B cell (primary cell): ENCODE measurements at places on chromosomes 16 and 17. TPM values are rescaled to one million over a fixed set of nuclear protein-coding genes. Genes with fewer than 3 reads are reported as not detected.
A peak's percentile ranks its signal among the peaks of the same experiment; 100 is the strongest.

DNA sequence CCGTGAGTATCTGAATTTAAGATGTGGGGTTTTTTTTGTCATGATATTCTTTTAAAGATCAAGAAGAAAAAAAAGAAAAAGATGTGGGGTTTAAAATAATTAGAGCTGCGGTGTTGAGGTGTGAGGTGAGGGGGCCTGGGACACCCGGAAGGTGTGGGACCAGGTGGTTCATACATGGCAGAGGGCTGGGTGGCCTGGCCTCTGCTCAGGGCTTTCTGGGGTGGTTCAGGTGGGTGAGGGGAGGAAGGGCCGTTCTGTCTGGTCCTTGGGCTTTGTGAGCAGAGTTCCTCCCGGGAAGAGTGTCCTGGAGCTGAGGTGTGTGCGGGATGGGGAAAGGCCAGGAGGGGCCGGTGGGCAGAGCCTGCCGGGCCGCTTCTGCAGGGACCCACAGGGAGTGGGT lies 5.0 kb downstream of the PRSS27 start:
- no peaks in the 10 kb centered on the region for H3K36me3 ChIP-seq
- H3K27ac ChIP-seq: no peak overlapping the region

DNA sequence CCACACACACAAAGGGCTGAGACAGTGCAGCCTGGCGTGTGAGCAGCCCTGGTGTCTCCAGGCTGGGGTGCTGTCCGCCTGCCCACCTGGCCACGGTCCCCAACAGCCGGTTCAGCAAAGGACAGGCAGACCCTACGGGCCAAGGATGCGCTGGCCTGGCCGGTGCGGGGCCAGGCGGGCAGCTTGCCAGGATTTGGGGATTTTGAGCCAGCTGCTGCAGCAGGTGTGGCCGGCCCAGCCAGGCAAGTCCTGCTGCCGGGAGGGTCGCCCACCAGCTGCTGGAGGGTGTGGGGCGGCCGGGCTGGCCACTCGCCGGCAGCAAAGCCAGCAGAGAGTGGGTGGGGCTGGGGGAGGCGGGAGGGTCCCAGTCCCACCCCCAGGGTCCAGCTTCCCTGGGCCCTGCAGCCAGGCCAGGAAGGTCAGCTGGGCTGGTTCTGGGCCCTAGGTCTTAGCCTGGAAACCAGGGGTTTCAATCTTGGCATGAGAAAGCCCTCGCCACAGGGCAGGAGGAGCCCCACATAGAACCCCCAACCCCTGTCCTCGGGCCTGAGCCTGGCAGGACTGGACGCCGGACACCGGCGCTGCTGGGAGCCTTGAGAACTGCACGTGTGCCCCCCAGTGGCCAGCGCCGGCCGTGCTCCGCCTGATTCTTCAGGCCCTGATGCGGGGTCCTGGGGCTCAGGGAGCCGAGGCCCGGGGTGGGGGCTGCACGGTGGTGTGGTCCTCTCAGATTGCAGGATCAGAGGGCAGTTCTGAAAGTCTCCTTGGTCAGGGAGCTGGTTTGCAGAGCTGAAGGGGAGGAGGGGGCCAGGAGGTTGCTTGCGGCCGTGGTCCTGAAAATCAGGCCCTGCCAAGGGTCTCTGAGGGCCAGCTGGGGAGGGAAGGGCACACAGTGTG lies 17.6 kb upstream of the SSTR5 start:
- H3K27ac ChIP-seq: no peak overlapping the region
- no peaks in the 10 kb centered on the region for H3K27me3 ChIP-seq
- no peak for DNase-seq

Gene RFWD3
- 63.3 and 65.0 TPM in 2 replicates for total RNA-seq

Gene KIF2B
- total RNA-seq: not detected in 2 replicates

- H3K4me3 ChIP-seq: no peak overlapping the region
- no peaks in the 10 kb centered on the region for H3K4me1 ChIP-seq
- no peak for DNase-seq
- no peaks in the 10 kb centered on the region for H3K36me3 ChIP-seq
- no peaks in the 10 kb centered on the region for H3K27me3 ChIP-seq
Observed at GRCh38 chr16:79795556-79795955, 195.0 kb upstream of the MAF start.

Gene IL34
- not detected in 2 replicates for total RNA-seq

DNA sequence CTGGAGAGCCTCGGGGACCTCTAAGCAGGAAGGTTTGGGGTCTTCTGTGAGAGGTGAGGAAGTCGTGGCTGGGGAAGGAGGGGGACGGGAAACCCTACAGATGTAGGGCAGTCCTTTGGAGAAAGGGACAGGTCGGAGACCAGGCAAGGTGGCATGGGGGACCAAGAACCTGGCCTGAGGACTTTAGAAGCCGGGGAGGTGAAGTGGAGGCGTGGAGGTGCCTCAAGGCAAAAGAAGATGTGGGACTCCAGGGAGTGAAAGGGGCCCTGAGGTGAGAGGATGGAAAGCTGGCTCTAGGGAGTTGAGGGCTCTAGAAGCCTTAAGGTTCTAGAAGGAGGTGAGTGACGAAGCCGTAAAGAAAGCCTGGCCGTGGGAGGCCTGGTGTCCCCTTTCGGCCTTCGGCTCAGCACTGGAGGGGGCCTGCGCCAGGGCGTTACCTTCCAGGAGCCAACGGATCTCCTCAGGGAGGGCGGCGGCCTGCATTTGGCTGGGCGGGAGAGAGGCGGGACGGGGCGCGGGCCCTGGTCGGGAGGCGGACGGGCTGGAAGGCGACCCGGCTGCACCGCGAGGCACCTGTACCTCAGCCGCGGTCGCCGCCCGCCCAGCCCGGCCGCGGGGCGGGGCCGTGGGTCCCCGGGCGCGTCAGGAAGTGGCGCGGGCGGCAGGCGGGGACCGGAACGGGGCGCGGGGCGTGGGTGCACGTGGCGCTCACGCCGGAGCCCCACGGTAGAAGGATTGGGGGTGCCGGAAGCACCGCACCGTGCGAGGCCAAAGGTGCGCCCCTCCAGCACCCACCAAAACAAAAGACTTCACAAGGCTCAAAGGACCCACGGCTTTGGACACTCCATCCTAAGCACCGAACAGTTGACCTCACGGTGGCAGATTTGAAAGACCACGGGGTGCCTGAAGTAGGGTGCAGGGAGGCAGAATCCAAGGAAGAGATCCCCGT lies at the start of gene SKAP1:
TSS of gene SKAP1 (minus strand) at position 577 of the 949 bp plus-strand sequence.
- peak within 1 kb of the TSS; percentile 81 for H3K27ac ChIP-seq
- no peaks in the 10 kb centered on the region for H3K36me3 ChIP-seq
- H3K27me3 ChIP-seq: peaks cover 20% of the 10 kb centered on the region

Gene C17orf50
- total RNA-seq: not detected in 2 replicates

DNA sequence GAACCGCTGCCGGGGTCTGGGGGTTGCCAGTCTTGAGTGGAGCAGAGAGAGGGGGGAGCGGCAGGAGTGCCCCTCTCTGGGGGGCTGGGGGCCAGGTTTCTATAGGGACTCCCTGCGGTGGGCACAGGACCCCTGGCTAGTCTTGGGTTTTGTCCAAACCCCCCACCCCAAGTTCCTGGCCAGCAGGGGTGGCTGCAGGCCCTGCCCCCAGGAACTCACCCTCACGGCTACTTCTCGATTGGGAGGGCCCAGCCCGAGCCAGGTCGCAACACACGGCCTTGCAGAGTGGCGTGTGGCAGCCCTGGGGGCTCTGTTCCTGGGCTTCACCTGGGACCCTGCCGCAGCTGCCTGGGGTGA lies 601 bp downstream of the CDH15 start:
- no peak for DNase-seq
- H3K4me1 ChIP-seq: peaks cover 25% of the 10 kb centered on the region
- H3K36me3 ChIP-seq: no peaks in the 10 kb centered on the region
- H3K27me3 ChIP-seq: no peaks in the 10 kb centered on the region

- no peaks in the 10 kb centered on the region for H3K36me3 ChIP-seq
- peaks cover 50% of the 10 kb centered on the region for H3K4me1 ChIP-seq
- no peaks in the 10 kb centered on the region for H3K27me3 ChIP-seq
- no peak overlapping the region for H3K4me3 ChIP-seq
- peak overlapping the region; percentile 61 for H3K27ac ChIP-seq
Observed at GRCh38 chr17:74779948-74780400, 3.8 kb upstream of the NAT9 start.

Gene ABCC12
- not detected in 2 replicates for total RNA-seq

DNA sequence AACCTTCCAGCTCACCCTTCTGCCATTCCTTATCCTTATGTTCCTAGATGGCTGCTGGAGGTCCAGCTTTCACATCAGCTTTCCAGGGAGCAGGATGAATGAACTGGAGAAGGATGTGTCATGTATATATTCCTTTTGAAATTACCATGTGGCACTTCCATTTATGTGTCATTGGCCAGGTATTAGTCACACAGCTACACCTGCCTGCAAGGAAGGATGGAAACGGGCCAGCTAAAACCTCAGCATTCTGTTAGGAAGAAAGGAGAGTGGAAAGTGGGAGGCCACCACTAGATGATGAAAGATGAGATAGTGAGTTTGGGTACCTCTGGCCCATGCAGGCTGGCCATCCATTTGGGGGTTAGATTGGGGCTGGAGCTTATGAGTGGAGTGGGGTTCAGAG lies 67.5 kb downstream of the KSR1 start:
- no peaks in the 10 kb centered on the region for H3K27me3 ChIP-seq
- no peaks in the 10 kb centered on the region for H3K36me3 ChIP-seq
- DNase-seq: no peak
- H3K27ac ChIP-seq: no peak overlapping the region

DNA sequence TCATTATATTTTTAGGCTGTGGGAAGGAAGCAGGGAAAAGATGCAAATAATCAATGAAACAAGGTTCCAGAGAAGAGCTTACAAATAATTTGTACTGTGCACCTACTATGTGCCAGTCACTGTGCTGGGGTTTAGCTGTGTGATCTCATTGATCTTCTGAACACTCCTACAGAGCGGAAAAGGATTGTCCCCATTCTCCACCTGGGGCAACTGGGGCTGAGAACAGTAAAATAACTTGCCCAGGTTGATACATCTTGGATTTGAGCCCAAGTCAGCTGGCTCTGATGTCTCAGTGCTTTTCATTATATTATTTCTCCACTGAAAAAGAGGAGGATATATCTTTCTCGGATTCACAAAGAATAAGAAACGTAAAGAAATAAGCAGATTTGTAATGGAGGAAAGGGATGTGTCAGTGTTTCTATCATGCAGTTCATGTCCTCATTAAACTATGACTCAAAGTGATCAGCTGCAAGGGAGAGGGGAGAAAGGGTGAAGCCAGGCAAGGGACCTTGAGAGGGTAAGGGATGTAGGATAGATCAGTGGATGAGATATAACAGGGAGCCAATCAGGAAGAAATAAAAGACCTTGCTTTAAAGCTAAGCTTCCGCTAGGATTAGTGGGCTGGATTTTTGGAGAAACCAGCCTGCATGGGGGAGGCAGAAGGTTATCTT lies 143.6 kb upstream of the NOL11 start:
- peaks cover 50% of the 10 kb centered on the region for H3K4me1 ChIP-seq
- no peak overlapping the region for H3K4me3 ChIP-seq
- DNase-seq: no peak
- no peaks in the 10 kb centered on the region for H3K27me3 ChIP-seq

DNA sequence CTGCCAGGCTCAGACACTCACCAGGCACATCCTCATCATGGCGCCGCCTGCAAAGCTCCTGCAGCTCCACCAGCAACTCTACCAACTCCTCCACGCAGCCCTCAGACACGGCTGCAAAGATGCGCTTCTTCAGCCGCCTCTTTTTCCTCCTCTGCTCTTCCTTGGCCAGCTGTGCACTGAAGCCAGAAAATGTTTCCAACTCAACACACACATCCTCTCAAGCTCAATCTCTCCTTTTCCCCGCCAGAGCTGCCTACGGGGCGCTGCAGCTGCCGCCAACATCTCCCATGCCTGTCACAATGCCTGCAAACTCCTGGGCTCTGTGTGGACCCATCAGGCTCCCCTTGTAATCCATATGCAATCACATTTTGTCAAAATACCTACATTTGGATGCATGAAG lies 14.2 kb downstream of the TRPV3 start:
- no peaks in the 10 kb centered on the region for H3K36me3 ChIP-seq
- DNase-seq: no peak
- H3K27ac ChIP-seq: no peak overlapping the region
- H3K4me1 ChIP-seq: no peaks in the 10 kb centered on the region

GRCh38 chr17:66420961-66421371 lies 118.6 kb downstream of the PRKCA start:
- no peaks in the 10 kb centered on the region for H3K27me3 ChIP-seq
- no peaks in the 10 kb centered on the region for H3K36me3 ChIP-seq
- H3K27ac ChIP-seq: no peak overlapping the region
- H3K4me1 ChIP-seq: no peaks in the 10 kb centered on the region
- H3K4me3 ChIP-seq: no peak overlapping the region
- DNase-seq: no peak

DNA sequence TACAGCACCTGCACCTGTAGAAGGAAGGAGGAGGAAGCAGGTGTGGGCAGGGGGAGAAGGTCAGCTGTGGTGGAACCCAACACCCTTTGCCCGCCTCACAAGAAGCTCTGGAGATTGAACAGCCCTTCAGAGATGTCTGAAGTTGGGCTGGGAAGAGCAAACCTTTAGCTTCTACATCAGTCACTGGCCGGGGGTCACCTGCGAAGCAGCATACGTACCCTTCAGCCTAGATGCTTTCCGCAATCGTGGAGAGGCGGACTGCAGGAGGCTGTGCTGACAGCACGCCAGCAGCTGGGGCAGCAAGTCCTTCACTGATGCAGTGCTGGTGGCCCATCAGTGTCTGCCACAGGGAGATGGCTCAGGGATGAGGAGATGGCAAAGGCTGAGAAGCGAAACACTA lies 5.2 kb upstream of the HS3ST3B1 start:
- DNase-seq: no peak
- peaks cover 66% of the 10 kb centered on the region for H3K27me3 ChIP-seq
- H3K4me3 ChIP-seq: no peak overlapping the region
- H3K4me1 ChIP-seq: peaks cover 29% of the 10 kb centered on the region
- no peak overlapping the region for H3K27ac ChIP-seq
- no peaks in the 10 kb centered on the region for H3K36me3 ChIP-seq

DNA sequence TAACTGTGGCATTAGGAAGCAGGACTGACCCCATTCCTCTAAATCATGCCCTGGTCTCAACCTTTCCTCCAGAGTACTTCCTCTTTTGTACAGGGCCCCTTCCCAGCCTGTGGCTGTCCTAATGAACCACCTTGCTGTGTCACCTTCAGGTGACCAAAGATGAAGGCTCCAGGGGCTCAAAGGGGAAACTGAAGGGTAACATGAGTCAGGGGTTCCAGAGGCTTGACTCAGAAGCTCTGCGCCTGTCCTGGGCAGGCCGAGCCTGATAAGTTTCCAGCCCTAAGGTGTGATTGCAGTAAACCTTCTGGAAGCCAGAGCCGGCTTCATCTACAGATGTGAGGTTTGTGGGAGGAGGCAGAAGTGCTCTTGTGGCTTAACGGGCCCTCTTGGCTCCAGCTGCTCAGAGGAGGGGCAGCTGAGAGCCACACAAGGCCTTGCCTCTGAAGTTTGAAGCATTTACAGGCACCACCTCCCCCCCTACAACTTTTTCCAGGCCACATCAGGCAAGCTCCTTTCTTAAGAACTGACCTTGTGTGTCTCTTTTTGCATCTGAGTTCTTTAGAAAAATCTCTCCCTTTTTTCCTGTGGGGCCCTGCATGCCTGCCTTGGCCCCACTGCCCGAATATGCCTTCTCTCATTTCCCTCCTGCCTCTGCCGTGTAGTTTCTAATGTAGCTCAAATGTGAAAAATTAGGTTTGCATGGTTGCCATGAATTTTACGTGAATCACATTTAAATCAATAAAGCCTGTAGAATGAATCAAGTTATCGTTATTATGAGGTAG lies 149.9 kb downstream of the CLEC16A start:
- no peaks in the 10 kb centered on the region for H3K27me3 ChIP-seq
- H3K27ac ChIP-seq: peak overlapping the region; percentile 54
- no peak overlapping the region for H3K4me3 ChIP-seq
- DNase-seq: peak; percentile 54
- H3K4me1 ChIP-seq: peaks cover 33% of the 10 kb centered on the region
- peaks cover 3% of the 10 kb centered on the region for H3K36me3 ChIP-seq
